ENCODE measurements at places on chromosomes 6 and 20. TPM values are rescaled to one million over a fixed set of nuclear protein-coding genes. Genes with fewer than 3 reads are reported as not detected.

Gene EIF2S2
- total RNA-seq, result 40.9 TPM

Gene DACT2
- 0.30 TPM for total RNA-seq

Gene PAX1
- total RNA-seq, result not detected

Gene GLP1R
- 4.2 TPM for total RNA-seq

Gene KHDC1L
- total RNA-seq, result not detected

Gene EEF1A2
- total RNA-seq, result not detected

Gene SAPCD1
- 4.8 TPM for total RNA-seq

Gene BPIFA1
- total RNA-seq, result not detected

Gene MRPL14
- 36.6 TPM for total RNA-seq

Gene GRM4
- not detected for total RNA-seq

Gene JPH2
- total RNA-seq, result 5.5 TPM

Gene IDH3B
- 127 TPM for total RNA-seq

Gene FNDC11
- total RNA-seq, result 0.30 TPM

Gene ME1
- total RNA-seq, result 17.6 TPM

Gene MYB
- total RNA-seq, result 0.63 TPM

Gene TMEM74B
- 2.1 TPM for total RNA-seq

Gene PTGIS
- total RNA-seq, result 31.5 TPM

Gene ZDHHC14
- 16.1 TPM for total RNA-seq

Gene WFDC12
- total RNA-seq, result not detected

Gene RNF8
- total RNA-seq, result 12.7 TPM

Gene PDSS2
- total RNA-seq, result 8.7 TPM

Gene TMX4
- total RNA-seq, result 71.7 TPM

Gene GSTA2
- total RNA-seq, result not detected

Gene C20orf144
- total RNA-seq, result not detected

Measured in tibial nerve (tissue), 4 donors.